ENCODE measurements at places on chromosomes 5 and 9.

DNA sequence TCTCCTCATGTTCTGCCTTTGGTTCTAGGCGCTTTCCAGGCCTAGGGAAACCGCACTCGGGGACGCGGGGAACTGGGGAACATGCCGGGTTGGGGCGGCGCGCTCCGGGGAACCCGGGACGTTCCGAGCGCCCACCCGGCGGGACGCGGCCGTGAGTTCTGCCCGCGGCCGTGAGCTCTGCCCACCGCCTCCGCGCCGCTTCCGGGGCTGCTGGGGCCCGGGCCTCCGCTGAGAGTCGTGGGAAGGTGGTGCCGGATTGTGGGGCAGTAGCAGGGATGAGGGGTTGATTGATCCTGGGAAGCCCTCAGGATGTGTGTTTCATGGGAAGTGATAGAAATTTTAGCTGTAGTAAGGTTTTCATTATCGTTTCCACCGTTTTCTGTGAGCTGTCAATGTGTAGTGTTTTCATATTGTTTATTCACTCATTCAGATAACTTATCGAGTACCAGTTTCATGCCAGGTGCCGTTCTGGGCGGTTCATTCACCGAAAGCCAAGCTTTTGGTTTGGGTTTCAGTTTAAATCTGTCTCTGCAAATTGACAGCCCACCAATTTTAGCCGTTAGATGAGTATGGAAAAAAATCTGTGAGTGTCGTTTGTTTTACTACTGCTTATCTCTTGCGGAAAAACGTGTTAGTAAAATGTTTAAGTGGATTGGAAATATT is 657 bp downstream of the MTRR start:
- DNase-seq, result no peak

DNA sequence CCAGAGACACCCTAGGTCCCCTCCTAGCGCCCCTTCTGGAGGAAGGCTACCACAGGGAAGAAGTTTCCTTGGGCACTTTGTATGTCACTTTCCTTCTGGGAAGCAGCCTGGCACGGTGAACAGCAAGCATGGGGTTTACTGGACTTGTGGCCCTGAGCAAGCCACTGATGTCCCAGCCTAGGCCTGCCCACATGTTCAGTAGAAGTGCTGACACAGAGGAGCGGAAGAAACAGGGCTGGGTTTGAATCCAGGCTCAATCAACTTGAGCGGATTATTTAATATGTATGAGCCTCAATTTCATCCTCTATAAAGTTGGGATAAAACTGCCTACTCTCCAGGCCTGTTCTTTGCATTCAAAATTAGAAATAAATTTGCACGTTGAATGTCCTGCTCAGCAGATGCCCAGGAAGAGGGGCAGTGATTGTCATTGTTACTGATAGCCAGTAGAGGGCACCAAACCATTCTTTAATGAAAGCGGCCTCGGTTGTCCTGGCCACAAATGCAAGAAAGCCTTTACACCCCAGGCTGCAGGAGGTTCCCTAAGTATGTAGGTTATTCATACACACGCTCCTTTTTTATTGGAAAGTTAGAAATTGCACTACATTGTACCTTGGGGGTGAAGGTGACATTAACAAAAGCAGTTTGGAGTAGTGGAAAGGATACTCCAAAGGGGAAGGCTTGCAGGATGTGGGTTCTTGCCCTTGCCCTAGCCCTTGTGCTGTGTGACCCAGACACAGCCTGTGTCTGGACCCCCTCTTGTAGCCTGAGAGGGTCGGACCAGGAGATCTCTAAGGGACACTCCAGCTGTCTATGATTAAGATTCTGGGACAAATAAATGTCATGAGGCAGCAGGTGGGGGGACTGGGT is 13.4 kb upstream of the XPA start:
- DNase-seq, result no peak

DNA sequence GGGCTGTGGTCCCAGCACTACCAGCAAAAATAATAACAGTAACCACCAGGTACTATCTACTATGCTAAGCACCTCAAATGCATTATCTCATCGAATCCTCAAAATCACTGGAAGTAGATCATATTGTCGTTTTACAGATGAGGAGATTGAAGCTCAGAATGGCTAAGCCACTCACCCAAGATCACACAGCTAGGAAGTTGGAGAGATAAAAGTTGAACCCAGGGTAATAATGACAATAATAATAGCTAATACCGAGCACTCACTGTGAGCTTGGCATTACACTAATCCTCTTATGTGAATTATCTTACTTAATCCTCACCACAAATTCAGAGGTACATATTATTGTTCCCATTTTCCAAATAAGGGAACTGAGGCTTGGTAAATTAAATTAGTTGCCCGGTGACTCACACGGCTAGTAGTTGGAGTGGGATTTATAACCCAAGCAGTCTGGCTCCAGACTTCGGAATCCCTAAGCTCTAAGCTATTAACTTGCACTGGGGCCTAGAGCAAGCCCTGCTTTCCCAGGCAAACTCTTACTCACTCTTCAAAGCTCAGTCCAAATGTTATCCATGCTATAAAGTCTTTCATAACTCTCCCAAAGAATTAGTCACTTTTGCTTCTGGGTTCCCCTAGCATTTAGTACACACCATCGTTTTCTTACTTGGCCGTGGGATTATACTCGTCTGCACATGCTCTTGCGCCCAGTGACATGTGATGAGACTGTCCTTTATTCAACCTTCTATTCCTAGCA is 3.8 kb downstream of the ARSI start:
- no peak for DNase-seq

- no peak for DNase-seq
Observed at GRCh38 chr9:111298731-111299598, 31.1 kb downstream of the OR2K2 start.

DNA sequence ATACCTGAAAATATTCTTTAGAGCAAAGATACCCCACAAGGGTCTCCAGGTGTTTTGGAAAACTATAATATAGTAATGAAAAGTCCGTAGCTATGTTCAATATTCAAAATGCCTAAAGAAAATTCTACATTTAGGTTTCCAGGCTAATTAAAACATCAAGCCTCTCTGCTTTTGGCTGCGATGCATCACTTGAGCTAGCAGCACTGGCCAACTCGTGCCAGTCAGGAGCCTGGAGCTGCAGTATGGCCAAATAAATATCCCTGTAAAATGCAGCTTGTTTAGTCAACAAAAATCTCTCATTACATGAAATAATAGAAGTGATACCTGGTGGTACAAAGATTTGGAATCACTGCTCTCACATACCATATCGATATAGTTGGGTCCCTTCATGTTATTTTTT is 181.1 kb downstream of the ELAVL2 start:
- no peak for DNase-seq

DNA sequence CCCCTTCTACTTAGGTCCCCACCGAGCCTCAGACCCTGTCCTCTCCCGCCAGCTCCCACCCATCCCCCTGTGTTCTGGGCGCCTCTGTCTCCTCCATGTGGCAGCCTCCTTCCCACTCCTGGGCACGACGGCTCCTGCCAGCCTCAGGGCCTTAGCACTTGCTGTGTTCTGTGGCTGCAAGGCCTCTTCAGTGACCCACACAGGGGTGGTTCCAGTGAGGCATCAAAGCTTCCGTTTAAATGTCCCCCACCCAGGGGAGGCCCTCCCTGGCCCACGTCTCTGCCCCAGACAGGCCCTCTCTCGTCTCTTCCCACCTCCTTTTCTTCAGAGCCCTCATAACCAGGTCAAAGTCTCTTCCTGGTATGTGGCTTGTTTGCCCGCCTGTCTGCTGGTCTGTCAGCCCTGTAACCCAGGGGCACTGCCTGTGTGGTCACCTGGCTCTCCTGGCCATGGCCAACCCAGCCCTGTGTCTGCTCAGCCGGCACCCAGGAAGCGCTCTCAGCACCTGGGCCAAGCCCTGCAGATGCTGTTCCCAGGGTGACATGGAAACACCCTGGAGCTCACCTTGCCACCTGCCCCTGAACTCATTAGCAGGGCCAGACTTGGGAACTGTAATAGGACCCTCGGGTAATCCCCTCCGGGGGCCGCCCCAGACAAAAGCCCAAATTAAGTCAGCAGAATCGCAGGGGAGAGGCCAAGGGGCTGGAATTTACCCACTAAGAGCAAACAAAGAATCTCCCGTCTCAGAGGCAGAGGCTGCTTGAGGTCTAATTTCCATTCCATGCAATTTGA is 33.7 kb downstream of the LHX3 start:
- no peak for DNase-seq

GRCh38 chr9:96649620-96650324 is 5.3 kb downstream of the PRXL2C start:
- no peak for DNase-seq

DNA sequence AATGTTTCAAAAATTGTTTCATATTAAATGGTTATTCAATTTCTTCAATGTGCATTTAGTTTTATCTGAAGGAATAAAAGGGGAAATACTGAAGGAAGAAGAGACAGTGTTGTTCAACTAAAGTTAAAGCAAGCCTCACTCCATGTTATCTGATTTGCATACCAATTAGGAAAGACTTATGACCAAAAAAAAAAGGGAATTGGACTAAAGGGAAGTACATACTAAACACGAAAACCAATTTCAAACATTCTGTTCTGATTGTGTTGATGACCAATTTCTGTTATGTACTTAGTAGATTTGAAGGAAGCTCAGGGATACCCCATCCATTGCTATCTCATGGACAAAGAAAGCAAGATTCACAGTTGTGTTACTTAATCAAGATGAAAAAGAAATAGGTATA is 4.9 kb upstream of the GAPT start:
- no peak for DNase-seq

DNA sequence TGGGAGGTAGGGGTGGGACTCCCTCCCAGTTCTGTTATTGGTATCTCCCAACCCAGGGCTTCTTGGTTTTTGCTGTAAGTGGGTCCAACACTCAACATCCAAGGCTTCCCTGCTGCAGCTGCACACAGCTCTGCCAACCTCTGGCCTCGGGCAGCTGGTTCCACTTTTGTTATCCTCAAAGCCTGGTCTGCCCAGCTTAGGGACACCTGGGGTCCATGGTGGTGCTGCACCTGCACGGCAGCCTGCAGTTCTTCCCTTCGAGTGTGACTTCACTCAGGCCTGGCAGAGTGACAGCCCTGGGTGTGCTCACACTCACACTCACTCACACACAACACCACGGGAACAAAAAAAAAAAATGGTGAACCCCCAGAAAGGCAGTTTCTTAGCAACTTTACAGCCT is 15.3 kb upstream of the SAP30L start:
- no peak for DNase-seq

GRCh38 chr5:109028608-109029299 is 281.1 kb downstream of the FER start:
- DNase-seq, result no peak

- DNase-seq, result no peak
Observed at GRCh38 chr9:8234316-8234715, 434.7 kb upstream of the DMAC1 start.

- DNase-seq, result no peak
Observed at GRCh38 chr9:92616655-92617111, 53.2 kb downstream of the IPPK start.

DNA sequence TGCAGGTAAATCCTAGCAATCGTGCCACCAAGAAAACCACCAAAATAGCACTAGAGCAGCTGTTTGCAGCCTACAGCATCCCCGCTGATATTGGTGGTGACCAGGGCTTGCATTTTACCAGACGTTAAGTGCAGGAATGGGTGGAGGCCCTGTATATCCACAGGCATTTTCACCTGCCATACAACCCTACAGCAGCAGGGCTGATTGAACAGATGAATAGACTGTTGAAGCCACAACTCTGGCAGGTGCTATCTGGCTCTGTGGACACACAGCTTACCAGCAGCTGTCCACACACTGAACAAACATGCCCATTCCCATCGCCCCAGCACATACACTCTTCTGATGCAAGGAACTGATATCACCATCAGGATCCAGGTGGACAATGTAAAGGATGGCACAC is 154.5 kb upstream of the APC start:
- no peak for DNase-seq

GRCh38 chr5:66661149-66661548 is 65.0 kb downstream of the MAST4 start:
- DNase-seq, result no peak

GRCh38 chr9:88661759-88662158 is 126.8 kb downstream of the NXNL2 start:
- DNase-seq, result no peak

DNA sequence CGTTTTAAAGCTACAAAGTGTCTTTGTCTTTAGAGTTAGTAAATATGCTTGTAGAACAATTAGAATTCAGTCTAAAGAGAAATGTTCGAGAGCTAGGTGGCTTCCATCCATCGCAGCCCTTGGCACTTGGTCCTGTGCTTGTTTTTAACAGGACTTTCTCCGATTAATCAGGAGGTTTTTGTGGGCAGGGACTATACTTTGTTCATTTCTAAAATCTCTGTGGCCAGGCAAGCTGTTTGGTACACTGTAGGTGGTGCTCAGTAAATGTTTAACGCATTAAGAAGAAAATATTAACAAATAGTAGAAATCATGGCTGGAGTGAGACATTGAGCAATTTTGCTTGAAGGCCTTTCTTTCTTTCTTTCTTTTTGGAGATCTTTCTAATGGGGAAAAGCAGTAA is 20.8 kb downstream of the AGXT2 start:
- no peak for DNase-seq

- DNase-seq, result no peak
Observed at GRCh38 chr9:17807613-17808282, 228.9 kb downstream of the SH3GL2 start.

DNA sequence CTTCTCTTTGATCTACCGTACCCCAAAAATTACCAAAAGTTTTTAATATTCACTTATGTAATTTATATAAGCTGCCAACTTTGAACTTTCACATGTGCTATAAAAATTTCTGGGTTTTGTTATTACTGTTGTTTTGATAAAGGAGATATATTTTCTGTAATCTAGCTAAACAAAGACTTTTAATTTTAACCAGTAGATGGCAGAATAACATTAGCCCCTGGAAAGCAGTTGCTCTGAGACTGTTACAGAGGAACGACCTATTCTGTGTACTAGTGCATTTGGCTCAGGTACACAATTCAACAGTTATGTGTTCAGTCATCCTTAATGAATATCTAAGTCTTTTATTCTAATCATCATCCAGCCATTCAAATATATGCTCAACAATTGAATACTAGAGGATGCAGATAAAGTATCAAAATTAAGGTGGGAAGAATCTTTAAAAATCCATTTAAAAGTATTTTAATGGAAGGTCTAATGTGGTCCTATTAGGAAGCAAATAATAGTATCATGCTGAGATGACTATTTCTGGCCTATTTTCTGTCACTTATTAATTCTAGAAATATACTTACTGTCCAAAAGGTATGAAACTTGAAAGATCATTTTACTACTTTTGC is 8.6 kb downstream of the KLHL9 start:
- no peak for DNase-seq

DNA sequence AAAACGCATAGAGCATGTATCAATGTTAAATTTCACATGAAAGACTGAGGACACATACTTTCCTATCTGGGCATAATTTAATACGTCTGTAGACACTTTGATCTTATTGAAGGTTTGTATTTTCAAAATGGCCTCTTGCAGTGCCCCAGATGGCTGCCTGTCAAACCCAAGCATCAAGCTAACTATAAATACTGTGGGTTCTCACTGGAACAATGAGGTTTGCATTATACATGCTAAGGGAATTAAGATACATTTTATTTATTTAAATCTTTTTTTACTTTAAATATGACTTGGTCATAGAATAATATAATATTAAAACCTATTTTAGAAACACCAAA is 702.9 kb upstream of the GRAMD2B start:
- DNase-seq, result no peak

GRCh38 chr9:37295796-37296195 is 126.7 kb upstream of the GRHPR start:
- no peak for DNase-seq

All from stimulated activated CD8-positive, alpha-beta memory T cell treated with anti-CD3 and anti-CD28 coated beads, Interleukin-7, amount 100 ng/mL, for 48 hours (primary cell).